ENCODE measurements at places on chromosomes 1 and 21.

DNA sequence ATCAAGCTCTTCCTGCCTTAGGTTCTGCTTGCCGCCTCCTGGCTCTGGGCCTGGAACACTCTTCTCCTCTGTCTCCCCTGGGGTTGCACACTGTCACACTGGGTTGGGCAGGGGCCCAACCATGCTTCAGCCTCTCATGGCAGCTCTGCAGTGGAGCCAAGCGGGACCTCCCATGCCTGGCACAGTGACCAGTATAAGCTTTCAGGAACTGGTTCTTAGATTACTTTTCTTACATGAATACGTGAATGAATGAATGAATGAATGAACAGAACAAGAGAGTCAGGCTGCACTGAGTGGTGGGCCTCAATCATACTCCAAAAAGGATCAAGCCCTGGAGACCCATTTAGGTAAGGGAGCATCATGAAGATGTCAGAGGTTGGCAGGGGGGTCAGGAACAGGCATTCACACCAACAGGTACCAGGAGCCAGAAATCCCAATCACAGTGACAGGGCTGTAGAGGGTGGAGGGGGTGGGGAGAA is 30.8 kb upstream of the TMEM125 start:
- DNase-seq = no peak

GRCh38 chr1:56135069-56135863 is 444.1 kb downstream of the PLPP3 start:
- DNase-seq = no peak

GRCh38 chr21:44615911-44616590 is 4.2 kb downstream of the KRTAP10-8 start:
- DNase-seq = no peak

GRCh38 chr21:26587736-26588201 is 14.7 kb upstream of the CYYR1 start:
- DNase-seq = no peak

- no peak for DNase-seq
Measured at GRCh38 chr1:19373211-19374082, 61.3 kb downstream of the SLC66A1 start.

DNA sequence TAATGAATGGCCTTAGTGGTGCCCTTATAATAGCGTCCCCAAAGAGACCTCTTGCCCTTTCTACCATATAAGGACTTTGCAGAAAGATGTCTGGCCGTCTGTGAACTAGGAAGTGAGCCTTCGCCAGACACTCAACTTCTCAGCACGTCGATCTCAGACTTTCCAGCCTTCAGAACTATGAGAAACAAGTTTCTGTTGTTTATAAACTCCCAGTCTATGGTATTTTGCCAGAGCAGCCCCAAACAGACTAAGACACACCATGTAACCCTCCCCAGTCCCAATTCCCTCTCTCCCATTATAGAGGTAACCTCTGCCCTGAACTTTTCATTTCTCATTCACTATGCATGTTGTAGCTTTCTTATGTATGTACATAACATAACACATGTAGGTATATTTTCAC is 55.7 kb downstream of the NID1 start:
- DNase-seq = no peak

DNA sequence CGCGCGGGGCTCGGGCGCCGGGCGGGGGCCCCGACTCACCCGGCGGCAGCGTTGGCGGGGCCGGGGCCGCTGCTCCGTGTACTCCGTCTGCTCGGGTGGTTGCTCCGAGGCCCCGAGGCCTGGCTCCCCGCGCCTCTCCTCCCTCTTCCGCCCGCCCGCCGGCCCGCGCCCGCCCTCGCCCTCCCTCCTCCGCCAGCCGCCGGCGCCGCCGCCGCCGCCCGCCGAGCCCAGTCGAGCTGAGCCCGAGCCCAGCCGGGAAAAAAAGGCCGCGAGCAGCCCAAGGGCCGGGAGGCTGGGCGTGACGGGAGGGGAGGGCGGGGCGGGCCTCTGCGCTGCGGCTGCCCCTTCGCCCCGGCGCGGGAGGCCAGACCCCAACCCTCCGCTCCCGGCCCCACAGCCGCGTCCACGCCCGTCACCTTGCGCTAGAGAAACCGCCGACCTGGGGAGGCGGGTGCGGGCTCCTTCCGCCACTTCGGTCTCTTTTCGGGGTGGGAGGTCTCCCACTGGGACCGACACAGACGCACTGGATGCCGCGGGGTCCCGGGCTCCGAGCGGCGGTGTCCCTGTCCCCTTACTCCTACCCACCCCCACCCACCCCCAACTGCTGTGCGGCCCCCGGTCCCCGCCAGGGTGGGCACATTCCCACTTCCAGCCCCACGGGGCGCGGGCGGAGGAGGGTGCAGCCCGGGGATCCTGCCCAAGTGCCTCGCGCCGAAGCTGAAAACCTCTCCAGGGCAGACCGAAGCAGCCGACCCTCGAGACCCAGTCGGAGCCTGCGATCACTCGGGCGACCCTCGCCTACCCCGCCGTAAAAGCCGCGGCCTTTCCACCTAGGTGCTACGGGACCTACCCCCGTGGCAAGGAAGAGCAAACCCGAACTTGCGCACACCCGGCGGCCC is at the start of gene CERS2:
TSS of gene CERS2 (minus strand) at position 256 of the 899 bp plus-strand sequence. CDS start 5,745 bp downstream, outside the sequence.
- peak; percentile 34 for DNase-seq

DNA sequence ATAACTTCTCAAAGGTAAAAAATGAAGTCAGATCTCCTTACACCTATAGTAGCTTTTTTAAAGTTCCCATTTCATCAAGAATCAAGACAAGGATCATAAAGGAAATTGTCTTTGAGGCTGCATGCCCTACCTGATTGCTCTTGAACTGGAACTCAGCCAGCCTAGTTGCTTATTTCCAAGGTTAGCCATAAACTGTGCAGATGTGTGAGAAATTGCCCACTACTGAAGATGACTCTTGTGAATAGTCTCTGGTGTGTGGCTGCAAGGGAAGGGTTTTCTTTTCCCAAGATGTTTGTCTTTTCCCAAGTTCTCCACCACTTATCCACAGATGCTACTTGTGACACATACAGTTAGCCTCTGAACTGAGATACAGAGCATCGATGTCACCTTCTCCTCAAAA is 81.7 kb upstream of the DUSP10 start:
- DNase-seq = no peak
